ENCODE measurements at places on chromosomes 3 and 15.

GRCh38 chr15:59618406-59618805 lies 6.8 kb downstream of the GCNT3 start:
- DNase-seq, result no peak

DNA sequence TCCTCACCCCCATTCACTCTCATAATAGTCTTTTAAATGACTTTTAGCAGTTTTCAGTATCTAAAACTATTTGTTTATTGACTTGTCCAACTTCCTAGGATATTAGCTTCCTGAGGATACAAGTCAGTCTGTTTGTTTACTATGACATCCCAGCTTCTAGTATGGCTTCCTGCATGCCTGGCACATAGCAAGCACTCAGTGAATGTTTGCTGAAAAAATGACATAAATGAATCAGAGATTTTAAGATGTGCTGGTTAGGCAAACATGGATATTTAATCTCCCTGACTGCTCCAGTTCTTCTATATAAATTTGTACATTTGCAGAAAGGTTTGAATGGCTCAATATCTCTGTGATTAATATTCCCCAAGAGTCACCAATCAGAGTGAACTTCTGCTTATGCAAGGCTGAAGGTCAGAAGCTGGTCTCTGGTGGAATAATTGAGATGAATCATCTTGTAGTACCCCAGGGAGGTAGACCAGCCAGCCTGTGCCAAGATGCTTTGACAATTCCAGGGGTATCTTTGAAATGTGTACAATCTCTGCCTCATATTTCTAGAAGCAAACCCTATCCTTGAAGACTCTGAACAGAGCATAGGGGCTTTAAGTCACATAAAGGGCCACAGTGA lies 219.0 kb upstream of the LMCD1 start:
- no peak for DNase-seq

GRCh38 chr3:146065573-146066006 lies 95.4 kb downstream of the PLOD2 start:
- DNase-seq, result no peak

DNA sequence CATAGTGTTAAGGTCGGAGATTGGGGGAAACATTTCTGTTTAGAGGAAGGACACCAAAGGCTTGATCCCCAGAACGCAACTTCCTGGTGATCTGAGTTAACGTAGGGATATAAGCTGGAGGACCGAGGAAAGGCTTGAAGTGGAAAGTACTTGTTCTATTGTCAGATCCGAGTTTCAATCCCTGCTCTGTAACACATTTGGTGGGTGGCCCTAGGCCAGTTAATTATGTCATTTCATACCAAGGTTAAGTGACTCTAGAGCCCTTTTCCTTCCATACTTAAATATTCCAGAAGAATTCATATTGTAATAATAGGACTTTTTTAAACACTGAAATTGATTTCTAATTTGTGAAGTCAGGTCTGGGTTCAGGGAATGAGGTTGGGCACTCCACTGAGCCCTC lies 80.9 kb downstream of the RPLP1 start:
- DNase-seq, result no peak

DNA sequence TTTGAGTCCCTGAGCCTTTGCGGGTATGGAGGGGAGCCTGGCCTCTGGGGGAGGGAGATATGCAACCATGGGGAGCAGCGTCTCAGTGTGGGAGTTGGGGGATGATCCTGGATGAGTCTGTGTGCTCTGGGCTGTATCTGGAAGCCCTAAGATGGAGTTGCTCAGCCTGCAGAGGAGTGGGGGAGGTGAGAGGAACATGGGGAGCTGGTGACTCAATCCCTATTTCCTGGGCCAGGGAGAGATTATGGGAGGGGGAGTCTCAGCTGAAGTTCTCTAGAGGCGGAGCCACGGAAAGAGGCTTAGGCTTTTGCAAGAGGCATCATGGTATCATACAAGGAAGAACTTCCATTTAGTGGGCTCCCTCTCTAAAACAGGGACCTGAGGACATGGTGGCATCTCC lies 59.5 kb upstream of the TMEM115 start:
- DNase-seq, result no peak

DNA sequence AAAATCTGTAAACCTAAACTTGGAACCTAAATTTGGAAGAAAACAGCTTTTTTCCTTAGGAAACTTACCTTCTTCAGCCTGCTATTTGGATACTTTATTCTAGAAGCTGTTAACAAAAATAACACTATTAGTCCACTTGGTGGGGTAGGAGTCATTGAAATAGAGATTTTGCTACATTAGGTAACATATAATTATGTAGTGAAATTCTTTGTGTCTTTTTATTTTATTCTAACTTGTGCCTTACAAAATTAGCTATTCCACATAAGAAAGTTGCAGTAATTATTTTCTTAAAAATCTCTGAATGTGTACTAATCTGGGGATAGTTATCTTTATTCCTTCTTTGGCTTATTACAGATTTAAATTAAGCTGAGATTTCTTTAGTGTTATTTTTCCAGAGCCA lies 360.4 kb upstream of the ROBO2 start:
- no peak for DNase-seq

DNA sequence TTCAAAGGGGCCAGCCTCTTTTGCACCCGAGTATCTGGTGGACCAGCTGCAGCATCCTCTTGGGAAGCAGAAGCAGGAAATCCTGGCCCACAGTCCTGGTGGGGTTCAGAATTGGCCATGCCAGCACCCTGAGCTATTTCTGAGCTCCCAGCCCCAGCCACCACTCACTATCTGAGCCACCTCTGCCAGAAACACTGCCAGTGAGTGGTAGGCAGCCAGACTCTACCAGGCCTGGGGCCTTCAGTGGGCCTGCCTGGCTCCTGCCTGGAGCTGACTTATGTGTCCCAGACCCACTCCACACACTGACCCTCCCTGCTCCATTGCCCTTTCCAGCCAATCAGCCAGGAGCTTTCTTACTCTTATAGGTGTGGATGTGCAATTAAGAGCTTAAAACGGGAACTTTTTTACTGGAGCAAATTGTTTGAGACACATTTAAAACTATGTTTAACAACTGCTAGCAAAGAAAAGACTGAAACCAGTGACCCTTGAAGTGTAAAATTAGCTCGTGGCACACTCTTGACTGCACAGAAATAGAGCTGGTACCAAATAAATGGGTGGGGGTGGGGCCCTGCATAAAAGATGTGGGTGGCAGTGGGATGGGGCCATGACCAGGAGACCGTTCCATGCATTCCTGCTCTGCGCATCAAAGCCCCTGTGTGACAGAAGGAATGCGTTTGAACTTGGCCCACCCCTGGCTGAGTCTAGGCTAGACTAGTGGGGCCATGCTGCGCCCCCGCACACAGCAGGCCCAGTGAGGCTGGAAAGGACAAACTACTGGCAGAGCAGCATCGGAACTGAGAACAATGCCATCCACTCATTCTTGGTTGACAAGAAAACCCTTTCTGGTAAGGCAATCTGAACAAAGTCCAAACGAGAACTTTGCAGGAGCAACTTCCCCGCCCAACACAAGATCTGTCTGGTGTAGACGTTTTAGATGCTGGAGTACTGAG lies 48.0 kb downstream of the CTNNB1 start:
- no peak for DNase-seq

DNA sequence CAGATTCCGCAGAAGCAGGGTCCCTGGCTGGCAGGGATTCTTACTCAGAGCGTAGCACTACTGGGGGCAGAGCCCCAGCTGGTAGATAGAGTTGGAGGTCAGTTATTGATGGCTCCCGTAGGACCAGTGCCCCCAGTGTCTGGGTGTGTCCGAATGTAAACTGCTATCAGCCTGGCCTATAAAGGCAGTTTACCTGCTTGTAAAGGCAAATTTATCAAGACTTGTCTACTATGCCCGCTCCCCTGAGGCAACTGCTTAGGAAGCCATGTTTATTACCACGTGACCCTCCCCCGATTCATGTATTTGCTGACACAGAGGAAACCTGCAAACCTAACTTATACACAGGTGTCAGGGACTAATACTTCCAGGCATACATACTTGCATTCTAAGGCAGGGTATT lies 607 bp upstream of the PPP1R14D start:
- no peak for DNase-seq
